Naive thymus-derived CD4-positive, alpha-beta T cell (primary cell): ENCODE measurements at places on chromosomes 3 and 15. TPM values are rescaled to one million over a fixed set of nuclear protein-coding genes. Genes with fewer than 3 reads are reported as not detected.

GRCh38 chr3:24300949-24301348 is 193.7 kb downstream of the THRB start:
- H3K4me3 ChIP-seq = no peak overlapping the region
- H3K27ac ChIP-seq = no peak overlapping the region
- H3K4me1 ChIP-seq = no peaks in the 10 kb centered on the region
- no peak for DNase-seq
- no peaks in the 10 kb centered on the region for H3K36me3 ChIP-seq

GRCh38 chr3:87949879-87950208 is 109.0 kb downstream of the CGGBP1 start:
- H3K4me1 ChIP-seq = no peaks in the 10 kb centered on the region
- H3K4me3 ChIP-seq = no peak overlapping the region
- DNase-seq = no peak
- H3K36me3 ChIP-seq = no peaks in the 10 kb centered on the region
- H3K27me3 ChIP-seq = no peaks in the 10 kb centered on the region
- H3K27ac ChIP-seq = no peak overlapping the region

DNA sequence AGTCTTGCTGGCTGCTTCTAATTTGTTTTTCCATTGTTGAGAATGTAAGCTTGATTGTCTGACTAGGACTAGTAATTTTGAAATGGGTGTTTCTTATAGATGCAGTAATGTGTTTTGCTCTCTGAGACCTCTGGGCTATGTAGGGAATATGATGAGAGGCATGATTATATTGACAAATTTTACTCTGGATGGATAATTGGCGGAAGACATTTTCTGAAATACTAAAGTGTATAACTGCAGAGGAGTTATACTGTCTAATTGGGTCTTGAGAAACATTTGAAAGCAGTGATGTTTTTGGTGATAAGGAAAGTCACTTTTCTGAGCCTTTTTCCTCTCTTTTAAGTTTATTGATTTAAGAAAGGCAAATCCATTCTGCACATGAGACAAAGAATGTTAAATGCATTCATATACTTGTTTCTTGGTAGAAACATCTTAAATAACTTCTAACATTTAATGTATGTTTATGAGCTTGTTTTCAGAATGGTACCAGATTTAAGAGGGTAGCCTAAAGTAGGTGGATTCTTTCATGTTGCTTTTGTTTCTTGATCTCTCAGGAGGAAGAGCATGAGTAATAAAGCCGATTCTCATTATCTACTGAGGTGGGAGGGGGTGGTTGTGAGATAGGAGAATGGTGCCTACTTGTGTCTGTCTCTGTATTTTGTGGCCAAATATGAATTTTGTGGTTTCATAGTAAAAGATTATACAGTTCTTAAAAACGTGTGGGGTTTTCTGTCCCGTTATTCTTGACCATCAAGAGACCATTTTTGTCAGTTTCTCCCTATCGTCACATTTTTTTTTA is 2.0 kb downstream of the ATP2C1 start:
- H3K36me3 ChIP-seq = no peaks in the 10 kb centered on the region
- H3K27ac ChIP-seq = no peak overlapping the region

GRCh38 chr3:119343719-119344118 is 49.5 kb downstream of the ARHGAP31 start:
- H3K4me3 ChIP-seq = no peak overlapping the region
- H3K27me3 ChIP-seq = no peaks in the 10 kb centered on the region
- no peaks in the 10 kb centered on the region for H3K4me1 ChIP-seq
- no peaks in the 10 kb centered on the region for H3K36me3 ChIP-seq

- no peaks in the 10 kb centered on the region for H3K27me3 ChIP-seq
- H3K36me3 ChIP-seq = no peaks in the 10 kb centered on the region
- H3K4me1 ChIP-seq = no peaks in the 10 kb centered on the region
- H3K27ac ChIP-seq = no peak overlapping the region
- no peak overlapping the region for H3K4me3 ChIP-seq
Observed at GRCh38 chr3:54960701-54961100, 32.8 kb upstream of the LRTM1 start.

GRCh38 chr3:66476852-66477381 is 23.9 kb downstream of the LRIG1 start:
- no peaks in the 10 kb centered on the region for H3K27me3 ChIP-seq
- H3K4me1 ChIP-seq = peaks cover 27% of the 10 kb centered on the region
- no peak overlapping the region for H3K27ac ChIP-seq
- no peak for DNase-seq
- no peak overlapping the region for H3K4me3 ChIP-seq
- no peaks in the 10 kb centered on the region for H3K36me3 ChIP-seq

- H3K4me3 ChIP-seq = no peak overlapping the region
- H3K27me3 ChIP-seq = no peaks in the 10 kb centered on the region
- DNase-seq = no peak
- H3K27ac ChIP-seq = no peak overlapping the region
Observed at GRCh38 chr15:52963865-52964264, 173.7 kb upstream of the ONECUT1 start.

Gene TMED3
- polyA plus RNA-seq = 57.2 TPM

Gene NDN
- 0.21 TPM for polyA plus RNA-seq

Gene NOX5
- not detected for polyA plus RNA-seq
